Activated CD4-positive, alpha-beta T cell treated with anti-CD3 and anti-CD28 coated beads for 24 hours (primary cell): ENCODE measurements at places on chromosomes 16 and 17.

DNA sequence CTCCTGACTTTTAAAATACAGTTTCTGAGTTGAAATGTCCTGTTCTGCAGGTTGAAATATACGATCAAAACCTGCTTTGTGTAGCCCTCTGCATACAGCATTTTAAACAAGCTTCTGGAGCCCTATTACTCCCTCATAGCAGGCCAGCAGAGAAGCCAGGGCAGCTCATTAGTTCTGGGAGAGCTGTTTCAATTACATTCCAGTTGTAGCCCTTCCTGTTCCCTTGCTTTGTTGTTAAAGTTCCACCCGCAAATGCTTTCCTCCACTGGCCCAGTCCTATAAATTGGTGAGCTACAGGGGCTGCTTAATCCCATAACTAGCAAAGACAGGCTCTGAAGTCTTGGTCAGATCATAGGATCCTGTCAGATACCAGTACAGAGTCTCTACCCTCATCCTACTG lies 162.5 kb downstream of the SLC39A11 start:
- no peak for DNase-seq

GRCh38 chr17:77579682-77580081 lies 378.8 kb upstream of the TNRC6C start:
- no peak for DNase-seq

DNA sequence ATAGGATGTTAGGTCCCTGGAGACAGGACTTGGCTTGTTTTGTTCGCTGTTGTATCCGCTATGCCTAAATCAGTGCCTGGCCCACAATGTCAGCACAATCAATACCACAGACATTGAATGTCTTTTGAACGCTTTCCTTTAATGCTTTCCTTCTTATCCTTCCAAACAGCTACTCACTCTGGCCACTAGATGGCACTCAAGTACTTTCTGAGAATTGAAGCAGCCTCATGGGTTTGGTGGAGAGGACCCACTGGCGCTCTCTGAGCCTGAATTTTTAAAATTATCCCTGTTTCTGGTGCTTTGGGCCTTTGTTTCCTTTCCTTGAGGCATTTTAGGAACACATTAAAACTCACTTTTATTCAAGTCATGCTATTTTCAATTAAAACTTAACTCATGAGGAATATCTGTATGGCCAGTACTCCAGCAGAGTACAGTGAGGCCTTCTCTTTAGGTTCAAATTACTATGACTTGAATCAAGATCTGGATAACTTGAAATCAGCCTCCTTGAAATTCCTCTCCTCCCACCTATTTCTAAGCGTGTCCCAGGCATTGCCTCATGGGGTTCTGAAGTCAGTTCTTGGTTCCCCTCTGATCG lies 3.2 kb upstream of the NLRP1 start:
- peak; percentile 35 for DNase-seq

DNA sequence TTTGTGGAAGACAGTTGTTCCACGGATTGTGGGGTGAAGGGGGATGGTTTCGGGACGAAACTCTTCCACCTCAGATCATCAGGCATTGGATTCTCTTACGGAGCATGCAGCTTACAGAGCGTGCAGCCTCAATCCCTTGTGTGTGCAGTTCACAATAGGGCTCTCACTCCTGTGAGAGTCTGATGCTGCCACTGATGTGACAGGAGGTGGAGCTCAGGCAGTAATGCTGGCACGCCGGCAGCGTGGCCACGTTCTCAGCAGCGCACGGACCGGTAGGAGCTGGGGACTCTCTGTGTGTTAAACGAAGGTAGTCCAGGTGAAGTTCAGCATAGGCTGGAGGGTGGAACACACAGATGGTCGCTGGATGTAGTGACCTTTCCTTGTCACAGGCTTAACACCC lies 37.8 kb downstream of the SEC14L1 start:
- no peak for DNase-seq

DNA sequence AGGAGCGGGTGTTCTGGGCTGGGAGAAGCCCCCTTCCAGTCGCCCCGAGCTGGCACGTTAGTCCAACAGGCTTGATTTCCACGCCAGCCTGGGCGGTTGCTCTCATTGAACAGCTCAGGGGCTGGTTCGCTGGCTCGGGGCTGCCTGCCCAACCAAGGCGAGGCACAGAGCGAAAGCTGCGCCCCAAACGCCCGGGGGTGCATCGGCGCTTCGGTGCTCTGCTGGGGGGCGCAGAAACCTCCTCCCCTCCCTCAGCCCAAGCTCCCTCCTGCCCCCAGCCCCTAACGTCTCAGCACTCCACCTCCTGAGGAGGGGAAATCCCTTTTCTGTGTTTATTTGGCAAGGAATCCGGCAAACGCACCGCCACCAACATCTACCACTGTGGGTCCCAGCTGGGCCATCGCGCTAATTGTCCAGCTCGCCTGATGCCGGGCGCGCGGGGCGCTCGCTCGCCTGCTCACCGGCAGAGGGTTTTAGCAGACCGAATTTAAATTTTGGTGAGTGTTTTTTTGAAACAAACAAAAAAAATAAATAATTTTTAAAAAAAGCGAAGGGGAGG lies 29.5 kb upstream of the RBFOX1 start:
- no peak for DNase-seq

GRCh38 chr17:59361916-59362810 lies 30.7 kb downstream of the YPEL2 start:
- DNase-seq = peak; percentile 31

GRCh38 chr16:68267612-68268405 lies 3.5 kb downstream of the SLC7A6 start:
- no peak for DNase-seq

- no peak for DNase-seq
Measured at GRCh38 chr17:2949469-2950044, 113.8 kb downstream of the OR1D5 start.

GRCh38 chr17:41581366-41582060 lies 5.2 kb downstream of the KRT14 start:
- no peak for DNase-seq

DNA sequence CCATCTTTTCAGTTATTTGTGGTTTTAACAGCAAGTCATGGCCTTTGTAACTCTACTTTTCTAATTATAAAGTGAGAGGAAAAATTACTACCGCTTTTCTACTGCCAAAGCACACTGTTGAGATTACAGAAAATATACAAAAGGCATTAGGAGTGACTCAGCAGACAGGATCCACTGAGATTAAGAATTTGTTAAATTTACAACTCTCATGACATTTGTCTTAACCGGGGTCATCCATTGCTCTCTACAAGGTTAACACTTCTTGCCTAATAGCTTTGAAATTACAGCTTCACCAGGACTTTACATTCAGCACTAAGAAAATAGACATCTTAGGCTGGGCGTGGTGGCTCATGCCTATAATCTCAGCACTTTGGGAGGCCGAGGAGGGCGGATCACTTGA lies 93.4 kb downstream of the SSH2 start:
- DNase-seq = no peak

DNA sequence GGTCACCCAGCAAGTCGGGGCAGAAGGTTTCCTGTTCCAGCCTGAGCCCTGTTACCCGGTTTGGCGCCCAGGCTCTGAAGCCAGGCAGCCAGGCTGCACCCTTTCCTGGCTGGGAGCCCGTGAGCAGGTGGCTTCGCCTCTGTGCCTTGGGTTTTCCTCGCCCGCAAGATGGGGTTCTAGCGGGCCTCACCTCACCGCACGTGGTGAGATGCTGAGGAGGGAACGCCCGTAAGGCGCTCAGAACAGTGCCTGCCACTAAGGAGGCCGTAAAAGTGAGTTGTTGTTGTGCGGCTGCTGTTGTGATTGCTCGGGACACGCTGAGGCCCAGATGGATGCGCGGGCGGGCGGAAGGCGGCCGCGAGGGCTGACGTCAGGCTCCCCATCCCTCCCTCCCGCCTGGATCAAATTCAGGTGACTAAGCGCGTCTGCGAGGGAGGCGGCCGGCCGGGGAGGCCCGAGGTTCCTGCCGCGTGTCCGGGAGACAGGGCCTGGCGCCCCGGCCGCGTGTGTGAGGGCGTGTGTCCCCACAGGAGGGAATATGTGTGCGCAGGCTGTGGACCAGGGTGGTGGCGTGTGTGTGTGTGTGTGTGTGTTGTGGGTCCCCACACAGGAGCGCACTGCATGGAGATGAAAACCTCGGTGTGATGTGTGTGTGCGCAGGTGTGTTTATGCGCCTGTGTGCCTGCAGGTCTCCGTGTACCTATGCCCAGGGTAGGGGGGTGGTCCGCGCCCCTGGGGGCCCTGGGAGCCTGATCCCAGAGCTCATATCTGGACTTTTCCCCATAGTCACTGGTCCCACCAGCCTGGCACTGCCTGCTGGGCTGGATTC lies 4.3 kb downstream of the CAMKK1 start:
- DNase-seq = no peak
